GM23248 (cell line): ENCODE measurements at places on chromosomes 5 and 9. TPM values are rescaled to one million over a fixed set of nuclear protein-coding genes. Genes with fewer than 3 reads are reported as not detected.

The TYRP1 gene
- total RNA-seq = not detected in 2 replicates

The DROSHA gene
- total RNA-seq = 26.0 and 40.6 TPM in 2 replicates

The CDH9 gene
- total RNA-seq = not detected in 2 replicates

The SLCO6A1 gene
- total RNA-seq = not detected in 2 replicates

The MEGF9 gene
- 3.8 and 4.2 TPM in 2 replicates for total RNA-seq

The SCAMP1 gene
- 57.7 and 89.2 TPM in 2 replicates for total RNA-seq

The HNRNPA0 gene
- 12.2 and 15.0 TPM in 2 replicates for total RNA-seq

The FCN2 gene
- not detected in 2 replicates for total RNA-seq

The CTXN3 gene
- total RNA-seq = not detected in 2 replicates

The CYFIP2 gene
- total RNA-seq = 1.8 and 5.9 TPM in 2 replicates

The OBP2B gene
- not detected in 2 replicates for total RNA-seq
